CD4-positive, alpha-beta T cell treated with Interleukin-15 for 4 hours (primary cell): ENCODE measurements at places on chromosomes 5 and 9.

GRCh38 chr5:99179206-99179605 is 250.4 kb upstream of the CHD1 start:
- no peak for DNase-seq

DNA sequence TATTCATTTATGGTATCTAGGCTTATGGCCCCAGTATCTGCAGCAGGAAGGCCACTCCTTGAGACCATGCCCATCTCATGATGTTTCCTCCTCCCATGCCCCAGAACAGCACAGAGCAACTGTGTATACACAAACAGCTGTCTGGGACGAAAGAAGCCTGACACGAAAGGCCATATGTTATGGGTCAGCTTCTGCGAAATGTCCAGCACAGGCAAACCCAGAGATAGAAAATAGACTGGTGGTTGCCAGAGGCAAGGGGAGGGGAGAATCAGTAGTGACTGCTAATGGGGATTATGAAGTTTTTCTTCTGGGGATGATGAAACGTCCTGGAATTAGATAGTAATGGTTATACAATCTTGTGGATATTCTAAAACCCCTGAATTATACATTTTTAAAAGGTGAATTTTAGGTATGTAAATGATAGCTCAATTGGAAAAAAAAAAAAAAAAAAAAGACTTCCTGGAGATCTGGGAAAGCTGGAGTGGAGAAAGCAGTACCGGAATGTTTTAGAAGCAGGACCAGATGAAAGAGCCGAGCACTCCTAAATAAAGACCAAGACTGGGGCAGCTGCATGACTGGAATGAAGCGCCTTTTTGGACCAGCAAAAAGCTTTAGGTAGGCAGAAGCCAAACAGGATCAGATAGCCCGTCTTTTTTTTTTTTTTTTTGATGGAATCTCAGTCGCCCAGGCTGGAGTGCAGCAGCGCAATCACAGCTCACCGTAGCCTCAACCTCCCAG is 29.2 kb downstream of the PCDHGC5 start:
- no peak for DNase-seq

- peak; percentile 46 for DNase-seq
These were observed 51.9 kb downstream of the NIPAL4 start for GRCh38 chr5:157511651-157512644.

GRCh38 chr5:80216753-80217596 is 38.9 kb downstream of the SERINC5 start:
- peak; percentile 30 for DNase-seq

DNA sequence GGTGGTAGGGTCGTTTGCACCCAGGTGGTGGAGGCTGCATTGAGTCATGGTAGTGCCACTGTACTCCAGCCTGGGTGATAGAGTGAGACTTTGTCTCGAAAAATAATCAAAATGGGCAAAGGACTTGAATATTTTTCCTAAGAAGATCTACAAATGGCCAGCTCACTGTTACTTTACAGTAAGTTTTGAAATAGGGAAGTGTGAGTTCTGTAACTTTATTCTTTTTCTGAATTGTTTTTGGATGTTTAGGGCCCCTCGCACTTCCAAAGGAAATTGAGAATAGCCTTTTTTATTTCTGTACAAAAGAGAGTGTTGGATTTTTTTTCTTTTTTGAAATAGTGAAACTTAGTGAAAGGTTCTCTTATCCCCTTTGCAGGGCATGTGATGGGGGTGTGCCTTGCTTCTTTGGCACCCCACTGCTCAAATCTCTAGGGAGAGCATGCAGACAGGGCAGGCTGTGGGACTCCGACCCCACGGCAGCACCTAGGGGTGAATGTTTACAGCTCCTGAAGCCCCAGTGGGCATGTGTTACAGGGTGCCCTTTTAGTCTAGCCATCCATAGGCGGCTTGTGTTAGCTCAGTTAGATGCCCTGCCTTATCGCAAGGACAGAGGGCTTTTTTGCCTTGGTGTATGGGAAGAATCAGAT is 33.3 kb downstream of the GPBP1 start:
- no peak for DNase-seq

DNA sequence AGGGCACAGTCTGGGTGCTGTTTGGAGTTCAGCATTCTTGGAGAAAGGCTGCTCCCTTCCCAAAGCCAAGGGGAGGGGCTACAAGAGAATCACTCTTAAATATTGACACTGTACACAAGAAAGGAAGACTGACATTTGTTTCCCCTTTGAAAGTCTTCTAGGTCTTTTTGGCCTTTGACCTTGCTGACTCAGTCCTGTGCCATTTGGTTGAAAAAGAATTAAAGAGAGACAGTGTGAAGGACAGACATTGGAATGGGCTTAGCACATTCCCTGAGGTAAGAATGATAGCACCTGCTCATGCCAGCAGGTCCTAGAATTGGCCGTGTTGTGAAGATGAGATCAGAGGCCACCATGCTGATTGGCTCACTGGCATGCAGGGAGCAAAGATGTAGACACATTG is 271.4 kb upstream of the ZNF608 start:
- no peak for DNase-seq

GRCh38 chr9:109052416-109052815 is 39.1 kb upstream of the CTNNAL1 start:
- DNase-seq, result no peak

- no peak for DNase-seq
These were observed 220.2 kb upstream of the DMRT1 start for GRCh38 chr9:621201-621855.

DNA sequence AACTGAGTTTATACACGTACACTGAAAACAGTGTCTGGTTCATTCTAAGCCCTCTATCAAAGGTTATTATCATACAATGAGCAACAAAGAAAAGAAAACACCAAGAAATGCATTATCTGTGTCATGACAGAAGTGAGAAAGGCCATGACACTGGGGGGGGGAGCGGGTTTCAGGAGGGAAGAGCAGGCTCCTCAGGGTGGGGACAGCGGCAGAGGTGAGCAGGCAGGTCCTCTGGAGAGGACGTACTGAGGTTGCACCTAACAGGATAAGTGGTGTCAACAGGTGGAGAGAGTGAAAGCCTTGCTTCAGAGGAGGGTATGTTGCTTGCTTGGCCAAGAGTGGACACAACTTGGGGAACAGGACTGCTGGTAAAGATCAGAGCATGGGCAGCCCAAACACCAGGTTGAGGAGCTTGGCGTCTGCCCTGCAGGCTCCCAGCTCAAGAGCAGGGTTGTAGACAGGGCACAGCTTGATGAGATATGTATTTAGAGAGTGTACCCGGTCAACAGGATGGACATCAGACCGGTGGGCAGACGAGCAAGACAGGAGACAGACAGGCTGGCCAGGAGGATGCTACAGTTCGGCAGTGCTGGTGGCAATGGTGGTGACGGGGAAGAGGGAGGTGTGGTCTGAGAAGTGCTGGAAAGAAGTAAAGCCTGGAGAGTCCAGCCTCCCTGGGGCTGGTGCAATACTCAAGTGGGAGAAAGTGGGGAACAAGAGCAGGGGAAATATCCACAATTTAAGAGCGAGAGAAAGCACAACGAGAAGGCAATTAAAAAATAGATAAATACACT is 10.3 kb downstream of the WHRN start:
- no peak for DNase-seq

- DNase-seq, result no peak
These were observed 52.7 kb upstream of the ARL15 start for GRCh38 chr5:54362992-54363625.

GRCh38 chr5:106154280-106154716 is 1516.4 kb downstream of the EFNA5 start:
- DNase-seq, result no peak

DNA sequence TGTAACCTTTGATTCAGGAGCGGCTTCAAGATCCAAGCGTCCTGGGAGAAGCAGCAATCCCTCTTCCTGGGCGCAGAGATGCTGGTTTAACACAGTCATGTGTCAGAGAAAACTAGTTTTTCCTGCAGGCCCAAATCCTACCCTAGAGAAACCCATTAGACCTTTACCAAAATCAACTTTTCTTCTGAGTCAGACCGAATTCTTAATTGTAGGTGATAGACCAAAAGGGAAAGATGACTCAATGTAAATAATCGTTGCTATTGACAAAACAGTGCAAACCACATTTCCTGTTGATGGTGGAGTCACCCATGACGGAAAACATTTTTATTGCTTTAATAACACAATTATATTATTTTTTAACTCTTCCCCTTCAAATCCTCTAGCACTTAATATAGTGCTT is 40.1 kb downstream of the SLC1A1 start:
- DNase-seq, result peak; percentile 25

- peak; percentile 41 for DNase-seq
These were observed 11.7 kb downstream of the TSPAN17 start for GRCh38 chr5:176658817-176659511.

DNA sequence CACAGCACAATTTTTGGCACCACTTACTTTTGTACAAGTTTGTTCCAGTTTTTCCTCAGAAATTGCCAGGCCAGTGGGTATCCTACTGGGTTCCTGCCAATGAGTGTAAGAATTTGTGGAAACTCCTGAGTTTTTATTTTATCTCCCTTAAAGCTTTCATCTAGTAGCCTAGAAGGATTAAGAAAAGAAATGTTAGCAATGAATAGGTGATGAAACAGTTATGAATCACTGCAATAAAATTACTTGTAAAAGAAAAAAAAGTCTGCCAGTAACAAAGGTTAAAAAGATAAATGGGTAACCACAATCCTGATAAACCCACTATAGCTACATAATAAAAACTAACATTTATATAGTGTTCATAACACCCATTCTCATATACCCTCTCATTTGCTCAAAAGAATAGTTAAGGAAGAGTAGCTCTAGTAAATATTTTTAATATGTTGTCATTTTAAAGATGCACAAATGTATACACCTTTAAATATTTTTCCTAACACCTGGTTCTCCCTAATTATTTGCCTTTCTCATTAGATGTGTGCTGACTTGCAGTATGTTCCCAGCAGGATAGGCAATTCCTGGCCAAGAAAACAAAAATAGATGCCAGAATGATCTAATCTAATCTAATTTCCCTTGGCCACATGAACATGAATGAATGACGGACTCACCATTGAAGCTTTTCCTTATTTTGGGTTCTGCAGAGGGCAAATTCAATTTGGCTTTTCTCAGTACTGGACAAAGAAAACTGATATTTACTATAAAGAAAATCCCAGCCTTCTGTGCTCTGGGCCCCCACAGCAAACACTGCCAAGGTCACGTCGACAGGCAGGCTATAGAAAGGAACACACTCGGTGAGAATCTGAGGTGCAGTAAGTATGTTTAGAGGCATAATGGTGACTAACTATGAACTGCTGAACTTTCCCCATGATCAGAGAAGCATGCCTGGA is 26.4 kb downstream of the ERAP1 start:
- DNase-seq, result no peak

DNA sequence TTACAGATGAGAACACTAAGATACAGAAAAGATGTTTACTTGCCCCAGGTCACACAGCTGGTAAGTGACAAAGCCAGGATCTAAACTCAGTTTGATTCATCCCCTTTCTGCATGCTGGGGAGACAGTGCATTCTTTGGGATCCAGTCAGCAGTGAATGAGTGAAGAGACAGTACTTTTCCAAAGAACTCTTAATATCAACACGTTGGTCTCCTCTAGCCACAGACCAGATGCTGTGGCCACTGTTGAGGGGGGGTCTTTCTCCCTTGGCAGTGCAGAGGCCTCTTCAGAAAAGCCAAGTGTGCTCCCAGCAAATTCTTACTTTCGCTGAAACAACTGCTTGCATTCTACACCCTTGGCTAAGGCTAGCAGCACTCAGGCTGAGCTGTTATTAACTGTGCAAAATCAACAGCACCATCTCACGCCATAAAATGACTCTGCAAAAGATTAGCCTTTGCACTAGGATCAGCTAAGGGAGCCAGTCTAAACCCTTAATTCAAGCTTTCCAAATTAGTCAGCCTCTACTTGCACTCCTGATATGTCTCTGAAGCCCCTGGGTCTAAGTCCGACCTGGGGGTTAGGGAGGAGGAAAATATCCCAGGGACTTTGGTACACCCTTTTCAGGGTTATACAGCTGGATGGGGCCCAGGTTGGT is 4.8 kb upstream of the TMEM171 start:
- DNase-seq, result no peak

- DNase-seq, result no peak
These were observed 32.7 kb downstream of the PKD2L2 start for GRCh38 chr5:137921931-137922330.

DNA sequence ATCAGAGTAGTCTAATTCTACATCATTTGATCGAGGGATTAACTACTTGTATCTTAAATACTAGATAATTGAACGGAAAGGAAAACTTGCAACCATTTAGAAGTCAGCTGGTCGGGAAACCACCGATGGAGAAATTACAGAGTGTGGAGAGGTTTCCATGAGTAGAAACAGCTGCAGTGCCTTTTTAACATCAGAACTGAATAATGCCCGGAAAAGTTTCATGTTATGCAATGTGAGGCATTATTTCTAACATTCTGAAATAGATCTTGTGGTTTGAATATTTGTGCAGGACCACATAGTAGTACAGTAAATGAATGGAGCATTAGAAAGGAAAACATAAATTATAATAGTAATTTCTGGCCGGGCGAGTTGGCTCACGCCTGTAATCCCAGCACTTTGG is 88.1 kb upstream of the RNF180 start:
- no peak for DNase-seq

DNA sequence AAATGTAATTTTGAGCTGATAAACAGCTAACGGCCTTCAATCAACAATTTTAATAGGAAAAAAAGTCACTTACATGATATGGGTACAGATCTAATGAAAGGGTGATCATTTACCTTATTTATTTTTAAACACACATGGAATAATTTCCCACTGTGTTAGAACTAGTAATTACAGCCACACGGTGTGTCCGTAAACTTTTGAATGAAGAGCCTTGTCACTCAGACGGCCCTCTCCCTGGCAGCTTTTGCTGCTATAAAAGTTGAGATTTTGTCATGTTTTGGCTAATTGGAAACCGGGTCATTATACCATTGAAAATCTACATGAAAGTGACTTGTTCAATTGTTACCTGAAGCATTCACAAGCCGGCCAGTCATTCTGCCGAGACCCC is 15.7 kb downstream of the CFAP77 start:
- no peak for DNase-seq

DNA sequence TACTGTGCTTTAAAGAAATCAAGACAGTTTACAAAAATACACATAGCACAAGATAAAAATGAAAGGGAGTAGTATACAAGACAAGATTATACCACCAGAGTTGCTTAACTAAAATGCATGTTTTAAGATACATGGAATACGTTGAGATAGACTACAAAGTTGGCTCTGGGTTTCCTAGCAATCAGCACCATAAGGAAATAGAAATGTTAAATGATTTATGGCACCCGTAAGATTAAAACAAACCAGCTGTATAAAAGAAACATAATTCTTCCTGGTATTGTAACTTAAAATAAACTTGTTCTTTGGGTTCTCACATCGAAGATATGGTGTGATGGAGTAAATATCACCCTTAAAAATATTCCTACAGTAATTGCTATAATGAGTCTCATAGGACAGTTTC is 9.9 kb upstream of the CSNK1G3 start:
- DNase-seq, result no peak

DNA sequence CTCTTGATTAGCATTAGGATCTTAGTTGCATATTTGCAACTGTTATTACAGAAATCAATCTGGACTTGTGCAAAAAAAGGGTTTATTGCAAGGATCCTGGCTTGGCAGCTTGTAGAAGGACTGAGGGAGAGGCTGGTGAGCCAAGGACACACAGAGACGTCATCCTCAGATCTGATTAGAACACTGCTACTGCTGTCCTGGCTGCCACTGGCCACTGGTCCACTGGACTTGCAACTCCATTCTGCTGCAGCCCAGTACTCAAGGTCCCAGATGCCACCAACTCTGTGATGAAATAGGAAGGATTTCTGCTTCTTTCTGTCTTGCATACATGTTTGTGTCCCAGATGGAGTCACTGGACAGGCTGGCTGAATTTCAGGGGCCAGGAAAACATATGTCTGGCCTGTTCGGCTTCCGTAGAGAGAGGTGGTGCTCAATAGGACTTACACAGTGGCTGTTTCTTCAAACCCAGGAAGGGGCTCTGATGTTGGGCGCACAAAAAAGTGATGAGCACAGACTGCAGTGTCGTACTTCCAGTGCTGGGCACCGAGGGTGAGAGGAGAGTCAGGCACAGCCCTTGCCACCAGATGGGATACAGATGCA is 68.9 kb upstream of the SH3PXD2B start:
- no peak for DNase-seq
